RCC 7860 (cell line): ENCODE measurements at places on chromosomes 1 and 21.

DNA sequence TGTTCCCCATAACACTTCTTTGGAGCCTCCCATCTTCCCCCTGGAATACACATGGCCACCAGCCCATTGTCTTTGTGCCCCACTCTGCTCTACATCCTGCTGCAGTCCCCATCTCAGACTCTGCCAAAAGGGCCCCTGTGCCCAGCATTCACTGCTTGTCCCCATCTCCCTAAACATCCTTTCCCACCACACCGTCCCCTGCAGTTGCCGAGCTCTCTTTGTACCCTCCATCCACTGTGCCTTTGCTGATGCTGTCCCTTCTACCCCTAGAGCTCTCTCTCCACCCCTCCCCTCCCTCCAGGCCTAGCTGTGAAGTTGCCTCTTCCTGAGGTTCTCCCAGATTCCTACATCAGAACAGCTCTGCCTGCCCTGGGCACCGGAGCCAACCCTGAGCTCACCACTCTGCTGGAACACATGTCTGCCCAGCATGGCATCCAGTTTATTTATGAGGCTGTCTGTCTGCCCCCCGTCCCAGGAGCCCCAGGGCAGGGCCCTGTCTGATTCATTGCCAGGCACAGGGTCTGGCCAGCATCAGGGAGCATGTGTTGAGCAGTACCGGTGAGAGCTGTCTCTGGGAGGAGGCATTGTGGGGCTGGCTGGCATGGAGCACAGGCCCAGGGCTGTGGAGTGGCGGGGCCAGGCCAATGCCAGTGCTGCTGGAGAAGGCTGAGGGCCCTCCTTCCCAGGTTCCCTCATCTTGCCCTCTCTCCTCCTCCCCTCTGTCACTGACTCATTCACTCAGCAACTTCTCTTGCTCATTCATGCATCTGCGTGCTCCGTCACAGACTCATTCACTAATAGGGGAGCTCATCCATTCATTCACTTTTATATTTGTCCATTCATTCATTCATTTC, 28.8 kb downstream of the EDN2 start:
- DNase-seq = peak; percentile 71

DNA sequence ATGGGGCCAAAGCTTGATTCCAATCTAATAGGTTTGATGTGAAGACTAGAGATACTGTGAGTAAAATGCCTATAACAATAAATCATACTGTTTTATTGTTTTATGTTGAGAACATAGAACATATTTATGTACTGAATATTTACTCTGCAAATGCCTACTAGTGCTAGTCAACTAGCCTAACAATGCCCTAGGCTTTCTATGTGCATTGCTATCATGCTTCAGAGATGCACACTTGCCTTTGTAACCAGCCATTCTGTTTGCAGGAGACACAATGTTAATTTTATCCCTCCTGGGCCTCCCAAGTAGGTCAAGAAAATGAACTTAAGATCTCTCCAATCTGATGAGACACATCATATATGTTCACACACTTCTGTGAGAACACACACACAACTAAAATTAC, 530.8 kb upstream of the BEND5 start:
- DNase-seq = no peak

GRCh38 chr1:85467929-85468540, 3.1 kb upstream of the DDAH1 start:
- no peak for DNase-seq

DNA sequence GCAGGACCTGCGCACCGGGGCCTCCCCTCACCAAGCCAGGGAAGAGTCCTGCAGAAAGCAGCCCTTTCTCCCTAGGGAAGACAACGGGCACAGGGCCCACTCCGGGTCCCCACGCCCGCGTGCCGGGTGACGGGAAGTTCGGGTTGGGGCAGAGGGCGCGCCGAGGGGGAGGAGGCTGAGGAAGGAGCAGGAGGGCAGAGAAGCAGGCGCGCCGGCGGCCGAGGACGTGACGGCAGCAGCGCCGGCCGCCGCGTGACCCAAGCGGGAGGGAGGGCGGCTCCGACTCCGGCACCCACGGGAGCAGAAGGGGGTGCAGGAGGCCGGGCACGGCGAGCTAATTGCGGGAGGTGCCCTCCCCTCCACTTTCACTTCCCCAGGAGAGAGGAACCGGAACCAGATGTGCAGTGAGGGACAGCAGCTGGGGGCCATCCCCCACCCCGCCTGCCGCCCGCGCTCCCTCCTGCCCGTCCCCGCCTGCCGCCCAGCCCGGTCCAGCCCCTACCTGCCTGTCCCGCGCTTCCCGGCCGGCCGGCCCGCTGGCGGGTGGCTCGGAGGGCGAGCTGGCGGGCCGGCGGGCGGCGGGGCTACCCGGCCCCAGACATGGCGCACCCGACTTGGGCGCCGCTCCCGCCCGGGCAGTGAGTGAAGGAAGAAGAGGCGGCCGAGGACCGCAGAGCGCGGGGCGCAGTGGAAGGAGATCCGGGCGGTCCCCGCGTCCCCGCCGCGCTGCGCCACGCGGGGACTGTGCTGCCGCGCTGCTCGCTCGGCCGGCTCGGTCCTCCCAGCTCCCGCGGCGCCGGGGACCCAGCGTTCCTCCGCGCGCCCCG, 510 bp downstream of the DENND4B start:
- DNase-seq = peak; percentile 40

DNA sequence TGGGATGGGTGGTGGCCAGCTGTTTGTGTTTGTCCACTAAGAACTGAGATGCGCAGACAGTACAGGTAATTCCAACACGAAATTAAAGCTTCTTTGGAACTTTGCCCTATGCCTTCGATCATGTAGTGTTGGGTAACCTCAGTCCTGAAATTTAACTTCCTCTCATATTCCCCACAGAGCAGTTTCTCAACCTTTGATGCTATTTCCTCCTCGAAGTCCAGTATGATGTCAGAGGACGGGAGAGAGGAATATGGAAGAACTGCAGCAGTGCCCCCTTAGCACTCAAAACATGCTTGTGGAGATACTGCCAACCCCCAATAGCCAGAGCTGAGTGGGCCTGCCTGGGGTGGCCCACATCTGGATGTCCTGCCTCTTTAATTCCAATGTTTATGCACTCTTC, 3.6 kb downstream of the LPAR3 start:
- DNase-seq = no peak

- no peak for DNase-seq
These were observed 94.1 kb downstream of the ADGRL2 start for GRCh38 chr1:81894867-81895266.

GRCh38 chr1:156356875-156357534, 12.0 kb upstream of the RHBG start:
- DNase-seq = peak; percentile 26

GRCh38 chr1:4170548-4171340, 270.7 kb upstream of the C1orf174 start:
- no peak for DNase-seq

GRCh38 chr1:186819126-186819525, 9.6 kb upstream of the PLA2G4A start:
- DNase-seq = no peak

GRCh38 chr21:15333951-15334350, 269.2 kb upstream of the NRIP1 start:
- no peak for DNase-seq

GRCh38 chr1:193060115-193060403, 647 bp downstream of the RO60 start:
- DNase-seq = peak; percentile 78

DNA sequence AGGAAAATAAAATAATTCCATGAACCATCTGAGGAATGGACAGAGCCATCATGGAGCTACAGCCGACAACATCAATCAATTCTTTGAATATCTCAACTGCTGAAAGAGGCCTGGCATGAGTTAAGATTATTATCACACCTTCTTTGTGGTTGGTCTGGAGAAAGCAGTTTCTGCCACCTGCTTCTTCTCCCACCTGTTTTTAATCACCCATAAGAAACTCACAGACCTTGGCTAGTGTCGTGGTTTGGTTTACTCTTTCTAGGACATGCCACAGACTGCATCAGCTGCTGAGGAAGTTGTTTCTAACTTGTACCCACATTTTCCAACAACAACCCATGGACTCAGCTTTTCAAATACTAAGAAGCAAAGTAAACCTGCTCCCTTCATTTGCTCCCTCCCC, 65.6 kb downstream of the NTPCR start:
- DNase-seq = no peak

DNA sequence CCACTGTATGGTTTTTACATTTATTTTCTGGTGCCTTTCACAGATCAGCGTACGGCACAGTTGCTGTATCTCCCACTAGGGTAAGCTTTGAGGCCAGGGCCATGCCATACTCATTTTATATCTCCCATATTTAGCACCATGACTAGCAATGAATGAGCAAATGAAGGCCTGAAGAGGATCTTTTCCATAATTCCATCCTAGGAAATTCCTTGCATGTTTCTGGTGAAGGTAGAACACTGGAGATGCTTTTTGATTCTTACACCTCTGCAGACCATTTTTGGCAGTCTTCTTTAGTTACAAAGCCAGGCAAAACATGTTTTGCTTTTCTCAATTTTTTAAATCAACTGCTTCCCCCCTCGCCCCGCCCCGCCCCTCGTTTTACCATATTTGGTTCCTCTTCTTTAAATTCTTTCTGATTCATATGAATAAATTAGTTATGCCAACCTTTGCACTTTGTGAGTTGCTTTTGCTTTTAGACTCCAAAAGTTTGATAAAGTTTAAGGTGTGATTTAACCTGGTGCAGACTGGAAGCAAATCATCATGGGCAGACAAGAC, 78.9 kb upstream of the AK4 start:
- DNase-seq = no peak

DNA sequence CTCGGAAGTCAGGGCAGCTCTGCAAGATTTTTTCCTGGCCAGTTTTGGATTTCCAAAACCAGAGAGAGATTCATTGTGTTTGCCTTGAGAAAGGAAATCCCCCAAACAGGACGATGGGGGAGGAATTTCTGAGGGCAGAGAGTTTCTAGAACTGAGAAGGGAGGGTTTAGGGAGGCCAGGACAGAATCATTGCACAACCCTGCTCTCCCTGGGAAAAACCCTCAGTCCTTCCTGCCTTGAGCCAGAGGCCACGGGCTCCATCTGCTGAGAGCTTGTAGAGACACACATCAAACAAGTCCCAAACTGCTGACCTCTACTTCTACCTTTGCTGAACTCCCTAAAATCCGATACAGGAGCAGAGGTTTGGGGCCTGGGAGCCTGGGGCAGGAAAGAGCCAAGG, 99.7 kb downstream of the NMNAT2 start:
- peak; percentile 65 for DNase-seq

DNA sequence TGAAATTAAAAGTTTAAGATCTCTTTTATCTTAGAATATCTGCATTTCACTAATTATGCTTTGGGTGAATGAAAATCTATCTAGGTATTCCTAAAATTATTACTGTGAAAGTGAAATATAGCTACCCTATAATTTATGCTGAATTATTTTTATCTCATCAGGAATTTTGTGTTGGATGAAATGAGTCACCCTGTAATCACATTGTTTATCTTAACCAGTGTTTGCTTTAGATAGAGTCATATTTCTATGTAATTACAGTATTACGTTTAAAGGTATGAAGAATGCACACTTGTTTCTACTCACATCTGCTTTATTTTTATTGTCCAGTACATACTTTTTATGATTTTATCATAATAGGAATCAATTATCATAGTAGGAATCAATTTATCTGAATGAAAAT, 249.2 kb downstream of the NCAM2 start:
- DNase-seq = no peak

- no peak for DNase-seq
These were observed 111.2 kb upstream of the OLIG2 start for GRCh38 chr21:32914424-32915039.

- DNase-seq = no peak
These were observed 82.8 kb downstream of the TGFBR3 start for GRCh38 chr1:91803123-91803522.

DNA sequence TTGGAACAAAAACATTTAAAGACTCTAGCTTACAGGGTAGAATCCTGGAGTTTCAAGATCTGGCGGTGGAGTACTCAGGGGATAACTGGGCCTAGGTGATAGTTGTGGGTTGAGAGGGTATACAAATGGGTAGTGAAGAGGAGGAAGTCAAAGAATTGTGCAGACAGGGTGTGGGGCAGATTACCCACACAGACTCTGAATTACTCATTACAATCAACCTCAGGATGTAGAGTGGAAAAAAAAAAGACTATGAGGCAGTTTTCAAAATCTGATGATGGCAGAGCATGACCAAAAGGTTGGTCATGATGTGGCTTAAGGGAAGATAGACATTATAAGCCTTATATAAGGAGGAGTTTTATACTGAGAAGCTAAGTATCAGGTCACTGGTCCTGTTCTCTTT, 44.1 kb upstream of the GLIS1 start:
- DNase-seq = no peak

GRCh38 chr1:223466151-223466550, 72.9 kb downstream of the CCDC185 start:
- no peak for DNase-seq

- DNase-seq = no peak
These were observed 111.1 kb downstream of the GLUL start for GRCh38 chr1:182280504-182280900.

GRCh38 chr1:36522021-36522420, 39.3 kb upstream of the CSF3R start:
- no peak for DNase-seq

DNA sequence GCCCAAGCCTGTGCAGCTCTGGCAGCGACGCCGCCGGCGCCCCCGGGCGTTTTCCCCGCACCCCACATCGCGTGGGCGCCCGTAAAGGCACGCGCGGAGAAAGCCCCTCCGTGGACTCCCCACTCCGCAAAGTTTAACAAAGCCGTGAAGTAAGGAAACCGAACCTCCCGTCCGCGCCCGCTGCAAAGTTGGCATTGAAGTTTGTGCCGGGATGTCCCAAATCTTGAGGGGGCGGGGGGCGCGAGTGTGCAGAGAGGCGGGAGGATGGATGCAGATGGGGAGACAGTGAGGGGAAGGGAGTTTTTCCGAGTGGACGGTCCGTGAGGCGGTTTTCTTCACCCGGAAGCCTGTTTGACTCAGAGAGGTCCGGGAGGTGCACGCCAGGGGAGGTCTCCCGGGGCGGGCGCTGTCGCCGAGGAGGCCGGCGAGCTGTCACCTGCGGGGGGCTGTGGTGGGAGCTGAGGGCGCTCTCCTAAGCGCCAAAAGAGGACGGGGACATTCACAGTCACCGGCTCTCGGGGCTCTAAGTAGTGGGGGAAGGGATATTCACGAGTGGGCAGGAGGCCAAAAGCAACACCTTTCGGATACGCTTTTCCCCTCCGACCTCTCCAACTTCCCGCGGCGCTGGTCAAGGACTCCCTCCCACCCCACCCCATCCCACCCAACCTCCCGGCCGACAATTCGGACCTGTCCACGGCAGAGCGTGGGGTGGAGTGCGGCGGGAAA, 1.3 kb downstream of the WLS start:
- DNase-seq = no peak

GRCh38 chr1:110319332-110320167, 19.6 kb upstream of the RBM15 start:
- no peak for DNase-seq

DNA sequence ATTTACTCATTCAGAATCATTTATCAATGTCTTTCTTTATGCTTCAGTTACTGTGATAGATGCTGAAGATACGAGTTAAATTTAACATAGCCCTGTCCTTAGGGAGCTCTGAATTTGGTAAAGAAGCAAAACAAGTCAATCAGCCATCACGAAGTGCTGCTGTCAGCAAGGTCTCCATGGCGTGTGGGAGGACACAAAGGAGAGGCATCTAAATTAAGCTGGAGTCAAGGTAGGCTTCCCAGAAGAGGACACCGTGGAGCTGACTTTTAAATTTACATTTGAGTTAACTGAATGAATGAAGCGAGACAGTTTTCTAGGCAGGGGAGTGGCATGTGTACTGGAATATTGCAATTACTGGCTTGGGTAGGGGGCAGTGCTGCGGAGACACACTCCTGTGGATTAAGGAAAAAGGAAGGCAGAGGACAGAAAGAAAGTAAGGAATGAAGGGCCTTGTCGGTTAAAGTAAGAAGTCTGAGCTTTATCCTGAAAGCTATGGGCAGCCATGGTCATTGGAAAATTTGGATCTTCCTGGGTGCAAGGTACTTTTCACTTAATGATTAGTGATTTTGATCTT, 41.3 kb upstream of the C1orf87 start:
- no peak for DNase-seq
